ENCODE measurements at places on chromosomes 2 and 18.
A peak's percentile ranks its signal among the peaks of the same experiment; 100 is the strongest.

DNA sequence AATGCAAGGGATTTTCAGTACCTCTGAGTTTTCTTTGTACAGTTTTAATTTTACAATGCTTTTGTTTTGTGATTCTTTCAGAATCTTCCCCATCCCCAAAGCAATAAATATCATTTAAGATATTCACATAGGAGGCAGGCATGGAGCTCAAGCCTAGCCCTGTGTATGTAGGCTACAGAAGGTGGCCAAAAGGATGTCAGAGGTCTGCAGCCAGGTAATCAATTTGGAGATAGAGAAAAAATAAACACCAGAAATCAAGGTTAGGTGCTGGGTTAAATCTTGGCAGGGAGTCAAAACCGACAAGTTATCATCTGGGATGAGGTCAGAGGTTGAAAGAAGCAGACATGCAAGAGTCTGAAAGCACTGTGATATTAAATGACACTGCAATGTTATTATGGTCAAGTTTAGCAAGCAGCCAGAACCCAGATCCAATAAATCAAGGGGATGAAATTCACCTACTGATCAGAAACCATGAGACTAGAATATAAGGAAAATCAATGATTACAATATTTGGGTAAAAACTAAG, 45.1 kb upstream of the LRP1B start:
- no peak for DNase-seq

DNA sequence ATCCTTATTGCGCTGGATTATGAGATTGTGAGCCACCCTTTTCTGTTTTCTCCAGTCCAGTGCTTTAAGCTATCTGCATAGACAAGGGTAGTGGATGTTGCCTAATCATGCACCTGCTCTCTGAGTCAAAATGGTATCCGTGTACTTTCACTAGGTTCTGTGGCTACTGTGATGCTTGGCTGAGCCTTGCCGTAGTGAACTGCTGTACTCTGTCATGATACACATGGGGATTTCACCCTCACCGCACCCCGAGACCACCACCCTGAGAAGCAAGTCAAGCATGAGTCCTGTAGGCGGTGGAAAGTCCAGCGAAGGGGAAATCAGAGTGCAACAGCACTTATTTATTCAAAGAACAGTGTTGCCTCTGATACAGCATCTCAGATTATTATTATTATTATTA, 55.0 kb downstream of the ARHGAP25 start:
- DNase-seq, result no peak

DNA sequence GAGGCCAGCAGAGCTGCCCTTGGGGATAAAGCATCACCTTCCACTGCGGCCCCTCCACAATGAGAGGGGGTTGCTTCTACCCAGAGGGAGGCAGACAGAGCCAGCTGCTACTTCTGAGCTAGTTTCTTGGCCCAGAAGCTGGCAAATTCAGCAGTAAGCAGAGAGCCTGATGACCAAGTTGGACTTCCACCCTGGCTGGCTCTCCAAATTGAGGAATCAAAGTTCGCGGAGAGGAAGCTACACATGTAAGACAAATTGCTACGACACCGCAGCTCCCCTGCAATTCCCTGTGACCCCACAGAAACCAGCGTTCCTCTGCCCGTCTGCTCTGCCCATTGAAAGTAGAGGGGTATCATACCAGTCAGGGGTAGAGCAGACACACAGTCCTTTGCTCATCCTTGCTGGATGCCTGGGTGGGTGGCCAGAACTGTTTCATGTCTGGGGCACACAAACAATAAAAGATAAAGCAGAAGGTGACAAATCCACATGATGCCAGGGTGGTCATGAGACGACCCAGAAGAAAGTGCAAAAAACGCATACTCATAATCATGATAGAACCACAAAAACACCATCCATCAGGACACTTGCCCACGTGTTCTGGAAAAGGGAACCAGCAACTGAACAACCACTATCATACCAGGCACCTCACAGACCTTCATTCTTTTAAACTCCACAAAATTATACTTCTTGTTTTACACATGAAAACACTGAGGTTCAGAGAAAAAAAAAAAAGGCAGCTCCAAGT, 5.4 kb downstream of the TFCP2L1 start:
- DNase-seq, result no peak

- DNase-seq, result no peak
These were observed 49.7 kb downstream of the RRM2 start for GRCh38 chr2:10172033-10172871.

- peak; percentile 89 for DNase-seq
These were observed 105.5 kb downstream of the ZEB2 start for GRCh38 chr2:144414324-144414845.

DNA sequence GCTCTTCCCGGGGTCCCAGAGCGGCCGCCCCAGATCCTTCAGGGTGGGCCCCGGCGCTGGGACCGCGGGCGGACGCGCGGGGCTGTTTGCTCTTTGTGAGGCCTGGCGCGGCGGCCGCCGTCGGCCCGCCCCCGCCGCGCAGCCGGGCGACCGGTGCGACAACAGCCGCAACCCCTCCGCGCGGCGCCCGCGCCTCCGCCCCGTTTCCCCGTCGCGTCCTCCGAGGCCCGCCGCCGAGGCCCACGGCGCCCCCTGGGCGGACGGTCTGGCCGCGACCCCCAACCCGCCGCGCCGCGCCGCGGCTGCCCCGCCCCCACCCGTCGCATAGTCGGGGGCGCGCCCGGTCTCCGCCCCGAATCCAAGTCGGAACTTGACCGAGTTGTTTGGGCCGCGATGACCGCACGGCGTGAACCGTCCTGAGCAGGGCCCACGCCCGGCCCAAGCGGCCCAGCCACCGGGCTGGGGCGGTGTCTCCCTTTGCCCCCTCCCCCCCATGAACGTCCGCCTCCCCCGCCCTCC, 448 bp downstream of the YPEL5 start:
- DNase-seq, result no peak

GRCh38 chr18:30491815-30492551, 550.6 kb downstream of the DSC3 start:
- peak; percentile 52 for DNase-seq

- no peak for DNase-seq
These were observed 222.1 kb downstream of the MTX2 start for GRCh38 chr2:176491172-176491904.

GRCh38 chr2:133194777-133195335, 373.4 kb downstream of the NCKAP5 start:
- no peak for DNase-seq

GRCh38 chr2:232211743-232212686, 166.5 kb upstream of the ALPP start:
- no peak for DNase-seq

- no peak for DNase-seq
These were observed 10.1 kb downstream of the UGP2 start for GRCh38 chr2:63851691-63852311.

DNA sequence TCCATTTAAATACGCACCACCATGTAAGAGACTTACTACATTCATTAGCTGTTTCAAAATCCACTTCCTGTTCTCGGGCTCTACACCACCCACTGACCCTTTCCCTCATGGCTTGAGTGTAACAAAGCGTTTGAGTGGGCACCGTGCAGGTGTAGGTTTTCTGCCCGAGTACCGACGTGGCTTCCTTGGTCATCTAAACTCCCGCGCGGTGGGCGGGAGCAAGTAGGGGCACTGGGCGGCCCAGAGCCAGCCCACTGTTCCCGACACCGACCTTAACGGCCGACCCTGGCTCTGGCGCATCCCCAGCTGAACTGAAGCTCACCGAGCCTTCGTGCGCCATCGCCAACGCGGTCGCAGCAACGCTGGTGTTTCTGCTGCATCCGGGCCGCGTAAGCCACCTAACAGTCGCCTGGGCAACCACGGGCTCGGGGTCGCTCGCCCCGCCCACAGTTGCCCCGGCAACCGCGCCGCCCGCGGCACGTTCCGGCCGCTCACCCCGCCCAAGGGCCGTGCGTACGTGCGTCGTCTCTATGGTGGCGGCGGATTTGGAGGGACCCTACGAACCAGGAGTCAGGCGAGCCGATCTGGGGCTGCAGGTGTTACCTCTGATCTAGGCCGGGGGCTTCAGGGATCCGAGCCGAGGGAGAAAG, at the start of the genes C2orf81 and WDR54:
C2orf81 (minus strand) TSS at position 399 of the 650 bp plus-strand sequence; CDS start at position 340, 59 bp downstream.
WDR54 (plus strand) TSS at position 510 of the 650 bp plus-strand sequence. CDS start 424 bp downstream, outside the sequence.
- peak; percentile 89 for DNase-seq

DNA sequence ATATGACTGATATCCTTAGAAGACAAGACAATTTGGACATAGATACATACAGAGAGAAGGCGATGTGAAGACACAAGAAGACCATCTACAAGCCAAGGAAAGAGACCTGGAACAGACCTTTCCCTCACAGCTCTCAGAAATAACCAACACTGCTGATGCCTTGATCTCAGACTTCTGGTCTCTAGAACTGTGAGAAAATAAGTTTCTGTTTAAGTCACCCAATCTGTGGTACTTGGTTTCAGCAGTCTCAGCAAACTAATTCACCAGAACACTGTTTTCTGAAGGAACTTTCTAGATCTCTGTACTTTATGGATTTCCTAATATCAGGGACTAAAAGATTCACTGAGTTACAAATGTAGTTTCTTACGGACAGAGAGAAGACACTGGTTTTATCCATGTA, 58.8 kb downstream of the NAB1 start:
- no peak for DNase-seq

- DNase-seq, result no peak
These were observed 839.9 kb downstream of the BCL11A start for GRCh38 chr2:59713577-59713976.

- DNase-seq, result peak; percentile 31
These were observed at the start of gene RNPEPL1 for GRCh38 chr2:240567872-240568677. Gene RNPEPL1, plus strand, starts transcription at chr2:240568484. Its CDS starts 103 bp downstream, at chr2:240568587.

DNA sequence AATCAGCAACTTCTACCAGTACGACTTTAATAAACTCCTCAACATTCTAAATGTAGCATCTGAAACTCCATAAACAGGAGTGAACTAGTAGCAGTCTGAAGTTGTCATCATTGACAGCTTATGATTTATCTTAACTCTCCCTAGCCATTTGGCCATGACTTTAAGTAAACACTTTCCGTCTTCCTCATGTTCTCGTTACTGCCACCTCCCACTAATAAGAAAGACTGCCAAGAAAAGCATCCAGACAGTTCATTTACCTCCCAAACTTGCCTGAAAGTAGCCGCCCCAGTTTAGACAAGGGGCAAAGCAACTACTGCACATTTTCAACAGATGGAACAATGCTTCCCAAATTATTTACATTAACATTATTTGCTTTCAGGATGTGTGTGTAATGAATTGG, 287.5 kb downstream of the OSR1 start:
- DNase-seq, result no peak

GRCh38 chr18:55106466-55106865, 147.2 kb upstream of the CCDC68 start:
- DNase-seq, result no peak

GRCh38 chr2:73561422-73561821, 80.8 kb downstream of the NAT8 start:
- DNase-seq, result no peak

GRCh38 chr2:210440206-210440605, 36.4 kb downstream of the LANCL1 start:
- DNase-seq, result no peak

- DNase-seq, result no peak
These were observed at the start of gene C1GALT1C1L for GRCh38 chr2:43676322-43677050. Gene C1GALT1C1L, minus strand, starts transcription at chr2:43676429. Its CDS starts 107 bp downstream, at chr2:43676322.

DNA sequence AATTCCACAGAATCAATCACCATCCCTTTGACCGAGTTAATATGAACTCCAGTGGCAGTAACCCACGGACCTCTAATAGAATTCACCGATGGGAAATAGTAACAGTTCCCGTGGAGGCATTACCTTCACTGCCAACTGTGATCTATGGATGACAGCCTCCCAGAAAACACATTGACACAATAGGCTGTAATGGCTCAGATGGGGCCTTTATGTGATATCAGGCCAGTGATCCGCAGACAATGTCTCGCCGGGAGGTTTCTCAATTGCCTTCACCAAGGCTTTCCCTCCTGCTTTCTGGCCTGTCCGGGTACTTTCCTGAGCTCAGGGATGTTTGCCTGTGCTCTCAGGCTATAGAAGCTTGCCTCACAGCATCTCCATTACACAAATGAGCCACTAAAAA, 34.4 kb upstream of the KLF7 start:
- DNase-seq, result no peak

DNA sequence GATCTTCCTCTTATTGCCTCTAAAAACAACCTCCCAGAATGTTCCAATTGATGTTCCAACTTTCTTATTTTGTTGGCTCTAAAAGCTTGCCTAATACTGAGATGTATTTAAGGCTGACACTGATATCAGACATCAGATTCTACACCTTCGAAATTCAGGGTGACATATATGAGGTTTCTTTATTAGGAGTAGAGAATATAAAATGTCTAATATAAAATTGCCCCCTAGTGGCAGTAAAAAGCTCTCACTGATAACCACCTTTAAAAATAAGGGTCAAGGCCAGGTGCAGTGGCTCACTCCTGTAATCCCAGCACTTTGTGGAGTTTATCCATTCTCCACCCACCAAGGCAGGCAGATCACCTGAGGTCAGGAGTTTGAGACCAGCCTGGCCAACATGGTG, 789.7 kb upstream of the SLC39A10 start:
- peak; percentile 25 for DNase-seq

DNA sequence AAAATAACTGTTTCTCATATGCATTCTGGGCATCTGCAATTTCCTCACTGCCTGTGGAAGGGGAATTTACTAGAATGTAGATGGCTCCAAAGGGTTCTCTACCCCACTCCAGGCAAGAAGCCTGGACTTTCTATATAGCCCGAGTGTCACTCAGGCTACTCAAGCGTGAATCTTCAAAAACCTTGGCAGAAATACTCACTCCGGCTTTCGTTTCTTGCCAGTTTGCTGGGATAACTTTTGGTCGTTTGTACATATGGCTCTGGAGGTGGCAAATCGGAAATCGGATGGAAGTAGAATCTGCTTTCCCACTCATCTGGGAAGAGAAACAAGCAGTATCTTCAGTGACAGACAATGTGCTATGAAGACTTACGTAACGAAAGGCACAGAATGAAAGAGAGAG, 30.7 kb downstream of the WIPF1 start:
- no peak for DNase-seq

DNA sequence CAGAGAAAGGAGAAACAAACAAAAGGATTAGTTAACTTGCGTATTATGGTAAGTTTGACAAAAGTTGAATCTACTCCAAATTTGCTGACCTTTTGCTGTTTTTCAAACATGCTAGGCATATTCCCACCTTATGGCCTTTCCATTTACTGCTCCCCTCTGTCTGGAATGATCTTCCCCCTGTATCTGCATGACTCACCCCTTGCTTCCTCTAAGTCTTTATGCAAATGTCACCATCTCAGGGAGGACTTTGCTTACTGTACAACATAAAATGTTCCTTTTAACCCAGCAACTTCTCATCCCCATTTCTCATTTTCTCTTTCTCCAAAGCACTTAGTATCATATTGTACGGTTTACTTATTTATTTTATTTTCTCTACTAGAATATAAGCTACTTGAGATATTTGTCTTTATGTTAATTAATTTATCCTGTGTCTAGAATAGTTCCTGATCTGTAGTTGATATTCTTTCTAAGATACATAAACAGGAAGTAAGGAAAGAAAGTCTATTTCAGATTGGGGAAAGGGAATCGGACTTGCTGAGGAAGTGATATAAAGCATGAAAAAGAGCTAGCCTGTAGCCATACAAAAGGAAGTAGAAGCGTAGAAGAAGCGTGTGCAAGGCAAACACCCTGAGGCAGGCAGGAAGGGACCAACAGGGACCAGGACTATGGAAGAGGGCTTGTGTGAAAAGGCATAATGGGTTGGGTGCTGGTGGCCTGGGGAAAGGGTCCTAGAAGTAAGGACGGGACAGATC, 144.9 kb upstream of the ERBB4 start:
- DNase-seq, result no peak

GRCh38 chr2:23360571-23361125, 24.3 kb upstream of the KLHL29 start:
- DNase-seq, result no peak

GRCh38 chr2:10097352-10098148, 17.3 kb upstream of the CYS1 start:
- DNase-seq, result peak; percentile 32
